ENCODE measurements at places on chromosomes 6 and 20.

DNA sequence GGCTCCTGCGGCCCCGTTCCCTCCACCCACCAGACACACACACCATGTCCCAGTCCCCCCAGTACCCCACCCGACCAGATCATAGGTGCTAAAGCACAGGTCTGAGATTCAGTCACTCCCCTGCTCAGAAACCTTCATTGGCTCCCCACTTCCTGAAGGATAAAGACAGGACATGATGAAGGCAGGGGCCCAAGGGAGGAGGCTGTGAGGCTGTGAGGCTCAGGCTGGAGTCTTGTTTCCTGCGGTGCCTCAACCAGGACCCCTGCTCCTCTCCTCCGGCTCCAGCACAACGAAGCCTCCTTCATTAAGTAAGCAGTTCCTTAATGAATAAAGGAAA, 81.1 kb downstream of the NCR2 start:
- DNase-seq = no peak

DNA sequence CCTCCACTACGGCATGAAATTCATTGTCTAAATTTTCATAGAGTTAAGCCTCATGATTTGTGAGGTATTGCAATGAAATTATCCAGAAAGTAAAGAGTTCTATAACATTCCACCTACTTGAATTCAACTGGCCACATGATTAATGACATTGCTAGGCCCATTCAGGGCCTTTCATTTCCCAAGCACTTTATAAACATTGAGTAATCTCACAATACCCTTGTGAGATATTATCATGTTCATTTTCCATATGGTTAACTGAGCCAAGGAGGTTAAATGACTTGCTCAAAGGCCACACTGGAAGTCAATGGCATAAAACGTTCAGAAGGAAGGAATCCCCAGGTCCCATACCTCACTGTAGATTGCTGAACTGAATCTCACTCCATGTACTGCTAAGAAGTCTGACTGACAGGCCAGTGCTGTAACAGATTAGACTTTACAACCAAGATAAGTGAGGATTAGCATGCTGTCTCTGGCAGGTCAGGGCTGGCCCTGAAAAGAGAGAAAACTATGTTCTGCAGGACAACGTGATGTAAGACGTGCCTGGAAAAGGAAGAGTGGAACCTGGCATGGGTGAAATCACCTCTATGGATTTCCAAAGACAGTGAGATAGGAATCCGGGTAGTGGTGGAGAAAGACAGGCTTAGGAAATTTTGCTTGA, 75.9 kb upstream of the SPACA1 start:
- DNase-seq = no peak

GRCh38 chr6:3937438-3937837, 88.3 kb downstream of the FAM50B start:
- no peak for DNase-seq

- DNase-seq = no peak
Observed at GRCh38 chr6:56036916-56037600, 161.7 kb upstream of the BMP5 start.

DNA sequence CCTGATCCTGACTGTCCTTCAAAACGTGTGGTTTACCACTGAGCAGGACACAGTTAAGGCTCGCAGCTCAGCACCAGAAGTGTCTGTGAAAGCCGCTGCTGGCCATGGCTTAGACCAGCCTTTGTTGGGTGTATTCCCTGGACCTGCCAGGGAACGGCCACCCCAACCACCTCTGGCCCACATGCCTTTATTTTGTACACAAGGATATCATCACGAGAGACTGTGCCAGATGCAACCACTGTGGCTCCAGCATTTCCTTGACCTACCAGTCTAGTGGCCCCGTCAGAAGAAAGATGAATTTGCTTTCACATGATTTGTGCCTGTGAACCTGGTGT, 49.2 kb upstream of the FOXQ1 start:
- no peak for DNase-seq

DNA sequence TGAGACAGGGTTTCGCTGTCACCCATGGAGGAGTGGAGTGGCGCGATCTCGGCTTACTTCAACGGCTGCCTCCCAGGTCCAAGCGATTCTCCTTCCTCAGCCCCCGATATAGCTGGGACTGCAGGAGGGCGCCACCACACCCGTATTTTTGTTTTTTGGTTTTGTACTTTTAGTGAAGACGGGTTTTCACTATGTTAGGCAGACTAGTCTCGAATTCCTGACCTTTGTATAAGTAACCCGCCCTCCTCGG, 115.4 kb upstream of the BTN3A2 start:
- DNase-seq = no peak
